ENCODE measurements at places on chromosomes 12 and 14.

DNA sequence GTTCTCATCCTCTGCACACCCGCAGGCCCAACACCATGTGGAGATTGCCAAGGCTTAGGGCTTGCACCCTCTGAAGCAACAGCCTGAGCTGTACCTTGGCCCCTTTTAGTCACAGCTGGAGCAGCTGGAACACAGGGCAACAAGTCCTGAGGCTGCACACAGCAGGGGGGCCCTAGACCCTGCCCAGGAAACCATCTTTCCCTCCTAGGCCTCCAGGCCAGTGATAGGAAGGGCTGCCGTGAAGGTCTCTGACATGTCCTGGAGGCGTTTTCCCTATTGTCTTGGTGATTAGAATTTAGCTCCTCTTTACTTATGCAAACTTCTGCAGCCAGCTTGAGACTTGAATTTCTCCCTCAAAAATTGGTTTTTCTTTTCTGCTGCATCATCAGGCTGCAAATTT lies 373.5 kb upstream of the CLEC14A start:
- DNase-seq = no peak

GRCh38 chr12:112577473-112578329 lies 159.0 kb downstream of the PTPN11 start:
- no peak for DNase-seq

GRCh38 chr14:63342371-63342770 lies 23.6 kb upstream of the GPHB5 start:
- no peak for DNase-seq

- no peak for DNase-seq
Observed at GRCh38 chr12:5807514-5808219, 137.4 kb downstream of the ANO2 start.

GRCh38 chr14:37972941-37973887 lies 234.5 kb upstream of the SSTR1 start:
- no peak for DNase-seq

Data from testis (tissue), 5 donors.